ENCODE measurements at places on chromosomes 16 and 17.
A peak's percentile ranks its signal among the peaks of the same experiment; 100 is the strongest.

DNA sequence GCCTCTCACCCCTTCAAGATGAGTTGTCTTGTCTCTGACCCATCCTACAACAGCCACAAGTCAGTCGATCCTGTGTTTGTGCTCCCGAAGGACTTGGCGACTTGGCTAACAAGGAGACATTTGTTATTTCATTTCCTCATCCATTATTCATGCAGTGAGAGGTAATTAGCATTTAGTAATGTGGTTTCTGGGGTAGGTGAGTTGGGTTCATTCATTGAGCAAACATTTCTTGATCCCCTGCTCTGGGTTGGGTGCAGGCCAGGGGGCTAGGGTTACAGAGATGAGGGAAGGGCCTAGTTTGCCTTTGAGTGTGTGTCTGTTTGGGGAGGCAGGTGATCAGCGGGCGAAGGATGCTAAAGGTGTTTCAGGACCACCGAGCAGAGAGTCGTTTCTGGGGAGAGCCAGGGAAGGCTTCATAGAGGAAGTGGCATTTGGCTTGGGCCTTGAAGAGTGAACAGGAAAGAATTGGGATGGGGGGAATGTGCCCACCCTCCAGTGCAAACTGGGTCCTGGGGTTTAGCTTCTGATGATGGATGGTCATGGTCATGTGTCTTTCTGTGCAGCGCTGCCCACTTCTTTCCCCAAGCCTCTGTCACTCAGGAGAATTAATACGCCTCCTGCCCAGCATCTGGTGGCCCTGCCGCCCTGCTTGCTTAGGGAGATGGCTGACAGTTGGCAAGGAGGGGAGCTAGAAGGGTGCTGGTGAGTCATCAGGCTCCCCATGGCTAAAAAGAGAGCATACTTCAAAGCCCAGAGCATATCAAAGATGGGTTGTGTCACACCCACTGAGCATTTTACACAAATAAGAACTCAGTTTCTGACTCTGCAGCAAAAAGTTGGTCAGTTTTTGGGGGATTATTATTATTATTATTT is 38.5 kb downstream of the MSI2 start:
- no peak for DNase-seq

- DNase-seq, result peak; percentile 31
Observed at GRCh38 chr16:2719328-2720063, 528 bp downstream of the PRSS27 start.

GRCh38 chr16:66271074-66272060 is 95.1 kb upstream of the CDH5 start:
- DNase-seq, result no peak

DNA sequence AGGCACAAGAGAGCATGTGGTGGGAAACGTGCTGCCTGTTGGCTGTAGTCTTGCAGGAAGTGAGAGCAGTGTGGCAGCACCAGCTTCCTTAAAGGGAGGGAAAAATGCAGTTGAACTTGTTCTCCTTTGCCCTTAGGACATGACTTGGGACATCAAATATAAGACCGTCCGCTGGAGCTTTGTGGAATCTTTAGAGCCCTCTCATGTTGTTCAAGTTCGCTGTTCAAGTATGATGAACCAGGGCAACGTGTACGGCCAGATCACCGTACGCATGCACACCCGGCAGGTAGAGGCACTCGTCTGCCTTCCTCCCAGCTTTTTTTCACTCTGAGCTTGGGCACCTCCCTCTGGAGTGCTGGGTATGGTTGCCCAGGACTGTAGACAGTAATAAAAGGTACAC is 23.3 kb downstream of the GPR179 start:
- peak; percentile 59 for DNase-seq

- DNase-seq, result no peak
Observed at GRCh38 chr17:14080847-14081251, 11.5 kb downstream of the COX10 start.

GRCh38 chr17:55660178-55660886 is 62.3 kb downstream of the TMEM100 start:
- no peak for DNase-seq

- DNase-seq, result peak; percentile 36
Observed at GRCh38 chr16:4393240-4393600, 21.6 kb downstream of the VASN start.

DNA sequence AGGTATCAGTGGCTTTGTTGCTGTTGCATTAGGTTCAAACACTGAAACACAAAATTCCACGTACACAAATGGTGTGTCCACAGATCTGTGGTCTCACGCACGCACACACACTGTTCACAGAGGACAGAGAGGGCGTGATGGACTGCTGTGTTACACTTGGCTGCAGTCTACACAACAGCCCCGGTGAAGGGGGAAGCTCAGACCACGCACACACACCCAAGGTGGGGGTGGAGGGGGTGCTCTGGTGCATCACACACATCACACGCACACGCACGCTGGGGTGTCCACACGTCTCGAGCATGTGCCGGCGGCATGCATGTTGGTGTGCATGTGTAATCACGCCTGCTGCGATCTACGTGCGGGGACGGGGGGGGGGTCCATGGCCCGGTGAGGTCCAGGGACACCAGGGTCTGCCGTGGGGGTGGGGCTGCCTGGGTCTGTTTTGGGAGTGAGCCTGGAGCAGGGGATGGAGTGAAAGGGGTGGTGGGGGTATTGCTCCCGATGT is 7.3 kb downstream of the HSD3B7 start:
- no peak for DNase-seq

GRCh38 chr16:50876263-50876662 is 134.4 kb downstream of the CYLD start:
- DNase-seq, result no peak

- DNase-seq, result no peak
Observed at GRCh38 chr16:55283812-55284717, 39.9 kb upstream of the IRX6 start.

DNA sequence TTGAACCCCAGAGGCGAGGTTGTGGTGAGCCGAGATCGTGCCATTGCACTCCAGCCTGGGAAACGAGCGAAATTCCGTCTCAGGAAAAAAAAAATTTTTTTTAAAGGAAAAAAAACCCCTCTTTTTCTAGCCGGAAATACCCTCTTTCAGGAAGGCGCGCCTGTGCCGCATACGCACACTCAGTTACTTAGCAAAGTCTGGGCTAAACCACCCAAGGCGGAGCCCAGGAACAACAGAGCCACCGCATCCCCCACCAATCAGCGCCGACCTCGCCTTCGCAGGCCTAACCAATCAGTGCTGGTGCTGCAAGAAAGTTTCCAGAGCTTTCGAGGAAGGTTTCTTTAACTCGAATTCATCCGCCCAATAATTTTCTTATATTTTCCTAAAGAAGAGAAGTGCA is 510.4 kb downstream of the KCNJ18 start:
- no peak for DNase-seq

DNA sequence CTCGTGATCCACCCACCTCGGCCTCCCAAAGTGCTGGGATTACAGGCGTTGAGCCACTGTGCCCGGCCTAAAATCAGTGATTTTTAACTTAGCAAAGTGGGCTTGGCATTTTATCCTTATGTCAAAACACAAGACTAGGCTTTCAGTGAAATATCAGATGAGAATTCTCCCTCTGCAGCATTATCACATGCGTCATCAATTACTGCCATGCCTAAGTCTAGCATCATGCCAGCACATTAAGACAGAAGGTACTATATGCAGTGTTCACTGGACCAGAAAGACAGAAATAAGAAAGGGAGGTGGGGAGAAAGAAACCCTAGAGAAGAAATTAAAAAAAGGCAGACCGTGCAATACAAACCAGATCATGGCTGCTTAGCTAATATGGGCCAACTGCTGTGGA is 29.8 kb downstream of the GPATCH8 start:
- no peak for DNase-seq

GRCh38 chr16:87416826-87417527 is 24.8 kb downstream of the MAP1LC3B start:
- no peak for DNase-seq

- DNase-seq, result peak; percentile 16
Observed at GRCh38 chr16:54027062-54027461, 259.5 kb downstream of the IRX3 start.

DNA sequence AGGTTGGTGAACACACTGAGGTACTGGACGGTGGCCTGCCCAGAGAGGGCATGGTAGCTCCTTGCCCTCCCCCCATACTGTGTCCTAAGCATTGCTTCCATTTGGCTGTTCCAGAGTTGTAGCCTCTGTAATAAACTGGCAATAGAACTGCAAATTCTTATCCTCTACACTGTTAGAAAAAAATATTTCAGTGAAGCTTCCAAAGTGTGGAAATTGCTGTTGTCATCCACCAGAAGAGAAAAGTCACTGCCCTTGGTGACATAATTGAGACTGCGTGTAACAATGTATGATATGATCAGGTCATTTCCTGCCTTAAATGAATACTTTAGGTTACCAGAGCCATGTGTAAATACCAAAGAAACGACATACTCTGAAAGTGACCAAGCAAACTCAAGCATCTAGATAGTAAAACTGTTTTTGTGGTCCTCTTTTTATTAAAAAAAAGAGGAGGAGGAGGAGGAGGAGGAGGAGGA is 65.9 kb downstream of the CEP95 start:
- DNase-seq, result no peak

DNA sequence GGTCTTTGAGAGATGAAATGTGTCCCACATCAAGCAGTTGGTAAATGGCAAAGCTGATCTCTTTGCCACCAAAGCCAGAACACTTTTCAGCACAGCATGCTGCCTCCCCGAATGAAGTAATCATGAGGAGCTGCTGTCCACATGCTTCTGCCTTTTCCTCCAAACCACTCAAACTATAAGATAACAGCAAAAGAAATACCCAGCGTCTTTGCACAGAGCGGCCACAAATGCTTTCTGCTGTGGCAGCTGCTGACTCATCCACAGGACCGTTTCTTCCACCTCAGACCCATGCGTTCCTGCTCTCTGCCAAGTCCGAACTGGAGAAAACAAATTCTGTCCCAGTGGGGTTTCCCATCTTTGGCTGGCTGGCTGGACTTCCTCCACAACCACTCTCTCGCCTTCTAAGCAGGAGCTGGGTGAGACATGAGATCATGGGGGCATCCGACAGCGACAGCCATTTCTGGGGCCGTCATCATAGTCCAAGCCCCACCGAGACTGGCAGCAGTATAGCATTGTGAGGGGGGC is 27.1 kb downstream of the TBC1D3B start:
- no peak for DNase-seq

GRCh38 chr16:58709333-58709732 is 24.8 kb upstream of the SLC38A7 start:
- no peak for DNase-seq

- no peak for DNase-seq
Observed at GRCh38 chr17:77826132-77826873, 132.2 kb upstream of the TNRC6C start.

- DNase-seq, result no peak
Observed at GRCh38 chr17:13362341-13363122, 239.2 kb downstream of the HS3ST3A1 start.

- DNase-seq, result no peak
Observed at GRCh38 chr16:28604186-28604565, 5.7 kb downstream of the SULT1A1 start.

GRCh38 chr16:57873218-57873617 is 70.9 kb upstream of the KIFC3 start:
- no peak for DNase-seq

DNA sequence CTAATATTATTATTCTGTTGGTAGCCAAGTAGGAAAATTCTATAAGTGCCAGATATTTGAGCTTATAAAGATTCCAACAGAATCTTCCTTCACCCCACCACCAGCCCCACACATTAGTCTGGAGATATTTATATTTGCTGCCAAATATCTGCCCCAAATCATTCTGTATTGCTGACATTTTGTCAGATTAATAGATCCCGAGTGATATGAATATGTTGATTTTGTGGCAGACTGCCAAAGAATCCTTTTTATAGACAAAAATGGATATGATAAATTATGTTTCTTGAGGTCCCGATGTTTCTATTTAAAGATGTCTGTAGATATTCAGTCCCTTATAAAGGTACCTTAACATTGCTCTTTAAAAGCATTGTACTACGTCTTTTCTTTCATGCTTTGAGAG is 162.2 kb upstream of the KCNJ16 start:
- DNase-seq, result no peak

DNA sequence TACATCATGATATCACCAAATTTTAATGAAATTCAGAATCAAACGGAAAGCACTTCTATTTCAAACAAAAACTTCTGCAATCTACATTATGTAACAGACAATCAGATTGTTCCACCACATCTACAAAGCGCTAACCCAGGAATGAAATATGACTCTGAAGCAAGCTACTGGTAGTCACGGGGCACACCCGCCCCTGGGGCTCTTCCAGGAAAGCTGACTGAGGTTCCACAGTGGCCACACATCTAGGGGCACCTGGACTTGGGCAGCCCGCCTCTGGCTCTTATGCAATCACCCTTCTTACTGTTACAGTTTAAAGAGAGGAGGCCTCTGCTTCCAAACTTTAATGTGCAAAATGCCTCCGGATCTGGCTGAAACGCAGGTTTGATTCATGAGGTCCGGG is 27.5 kb downstream of the ZCCHC14 start:
- DNase-seq, result no peak

- DNase-seq, result no peak
Observed at GRCh38 chr17:19647697-19648474, 665 bp upstream of the ALDH3A2 start.

- no peak for DNase-seq
Observed at GRCh38 chr16:67406111-67406971, 9.9 kb downstream of the ZDHHC1 start.

DNA sequence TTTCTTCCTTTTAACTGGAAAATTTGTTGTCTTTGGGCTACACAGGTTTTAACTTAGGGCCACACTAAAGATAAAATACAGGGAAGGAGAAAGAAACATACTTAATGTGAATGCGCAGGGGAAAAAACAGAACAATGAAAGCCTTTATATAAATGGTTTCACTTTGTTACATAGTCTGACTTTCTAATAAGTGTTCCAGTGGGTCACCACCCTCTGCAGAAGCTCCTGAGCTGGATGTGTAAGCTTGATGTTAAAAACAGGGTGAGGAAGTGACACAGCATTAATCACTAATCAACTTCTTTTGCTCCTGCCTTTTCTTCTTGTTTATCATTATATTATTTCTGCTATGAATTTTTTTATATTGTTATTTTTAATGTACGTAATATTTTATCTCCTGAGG is 445.6 kb upstream of the CA10 start:
- no peak for DNase-seq

DNA sequence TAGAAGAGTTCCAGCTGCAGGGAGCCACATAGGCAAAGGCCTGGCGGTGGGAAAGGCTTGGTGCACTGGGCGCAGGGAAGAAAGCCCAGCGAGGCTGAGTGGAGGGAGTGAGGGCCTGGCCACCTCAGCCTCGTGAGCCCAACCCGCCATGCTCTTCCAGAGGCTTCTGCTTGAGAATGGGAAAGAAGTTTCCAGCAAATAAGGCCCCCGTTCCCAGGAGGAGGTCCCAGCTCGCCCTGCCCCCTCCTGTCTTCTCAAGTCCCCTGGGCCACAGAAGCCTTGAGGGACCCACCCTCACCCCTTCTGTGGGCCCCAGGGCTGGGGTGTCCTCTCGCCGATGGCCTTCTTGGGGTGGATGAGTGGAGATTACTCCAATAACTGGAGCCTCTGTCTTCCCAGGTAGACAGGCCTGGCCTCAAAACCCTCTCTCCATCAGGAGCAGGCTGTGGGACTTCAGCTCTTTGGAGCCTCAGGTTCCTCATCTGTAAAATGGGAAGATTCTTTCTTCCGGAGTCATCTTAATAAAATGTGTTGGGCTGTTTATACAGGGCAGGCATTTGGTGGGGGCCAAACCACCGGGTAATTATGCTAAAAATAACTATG is 933 bp upstream of the SNN start:
- no peak for DNase-seq

GRCh38 chr16:88015806-88016140 is 64.5 kb downstream of the BANP start:
- no peak for DNase-seq

Measured in epithelial cell of prostate (primary cell).